Activated CD4-positive, alpha-beta memory T cell treated with anti-CD3 and anti-CD28 coated beads, Interleukin-2, amount 10 ng/mL, durations not matched to agents 7 days and 5 days (primary cell): ENCODE measurements at places on chromosomes 5 and 9. TPM values are rescaled to one million over a fixed set of nuclear protein-coding genes. Genes with fewer than 3 reads are reported as not detected.

SUSD3 gene
- 71.4 TPM for total RNA-seq

DNA sequence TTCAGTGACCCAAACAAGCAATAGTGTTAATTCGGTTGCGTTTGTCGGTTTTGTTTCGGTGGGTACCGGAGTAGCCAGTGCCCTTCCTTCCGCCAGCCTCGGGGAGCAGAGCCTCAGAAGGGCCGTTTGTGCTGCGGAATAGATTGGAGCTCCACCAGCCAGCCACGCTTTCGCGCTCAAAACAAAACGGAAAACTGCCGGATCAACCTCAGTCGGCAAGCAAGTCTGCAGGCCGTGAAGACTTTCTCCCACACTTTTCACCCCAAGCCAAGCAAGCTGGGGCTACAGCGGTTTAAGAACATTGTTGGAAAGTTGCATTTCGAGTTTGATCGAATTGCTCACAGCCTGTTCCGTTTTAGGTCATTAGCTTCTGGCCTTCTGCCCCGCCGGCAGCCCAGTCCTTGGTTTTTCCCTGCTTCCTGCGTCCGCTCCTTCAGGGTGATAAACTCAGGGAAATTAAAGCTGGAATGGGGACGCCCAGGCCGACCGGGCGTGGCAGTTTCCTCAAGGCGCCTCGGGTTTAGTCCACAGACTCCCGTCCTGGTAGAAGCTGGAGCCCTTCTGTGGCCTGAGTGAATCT lies 803 bp upstream of the CCNO start:
- no peak for DNase-seq

SEMA6A gene
- 0.13 TPM for total RNA-seq

DNA sequence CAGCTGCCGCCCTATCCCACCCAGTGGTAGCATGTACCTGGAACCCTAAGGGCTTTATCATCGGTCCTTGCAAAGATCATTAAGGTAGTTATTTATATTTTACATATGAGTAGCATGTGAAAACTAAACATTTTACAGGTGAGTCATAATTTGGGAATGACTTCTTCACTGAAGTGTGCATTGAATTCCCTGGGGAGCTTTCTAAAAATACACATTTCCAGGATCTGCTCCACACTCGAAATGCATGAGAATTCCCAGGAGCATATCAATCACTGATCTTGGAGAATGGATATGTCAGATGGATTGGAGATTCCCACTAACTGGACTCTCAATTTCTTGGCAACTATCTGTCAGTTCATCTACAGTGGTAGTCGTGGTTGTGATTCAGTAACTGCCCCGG lies 717.5 kb downstream of the IRX1 start:
- DNase-seq: no peak

GRCh38 chr5:147892696-147893296 lies 13.5 kb downstream of the C5orf46 start:
- DNase-seq: no peak

RNF183 gene
- 0.40 TPM for total RNA-seq

DRD1 gene
- total RNA-seq: not detected

GRCh38 chr9:87557996-87558395 lies 60.3 kb downstream of the DAPK1 start:
- no peak for DNase-seq

DNA sequence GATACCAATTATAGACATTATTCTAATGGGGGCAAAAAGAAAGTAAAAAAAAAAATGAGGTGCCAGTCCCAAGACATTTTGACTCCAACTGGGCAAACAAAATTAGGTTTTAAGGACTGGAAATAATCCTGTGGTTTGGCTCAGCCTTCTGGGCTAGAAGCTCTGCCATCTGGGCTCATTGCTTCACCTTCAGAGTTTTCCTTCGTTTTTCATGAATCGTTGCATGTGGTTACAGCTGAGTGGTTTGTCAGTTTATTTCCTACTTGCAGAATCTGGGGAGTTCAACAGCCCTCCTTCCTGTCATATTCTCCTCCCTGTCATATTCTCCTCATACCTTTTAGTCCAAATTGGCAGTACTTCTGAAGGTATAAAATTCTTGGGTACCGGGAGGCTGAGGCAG lies 12.0 kb downstream of the UGT3A2 start:
- DNase-seq: no peak

PRLR gene
- not detected for total RNA-seq

- DNase-seq: peak; percentile 52
Observed at GRCh38 chr5:170632985-170633234, 129.1 kb downstream of the KCNIP1 start.

DNA sequence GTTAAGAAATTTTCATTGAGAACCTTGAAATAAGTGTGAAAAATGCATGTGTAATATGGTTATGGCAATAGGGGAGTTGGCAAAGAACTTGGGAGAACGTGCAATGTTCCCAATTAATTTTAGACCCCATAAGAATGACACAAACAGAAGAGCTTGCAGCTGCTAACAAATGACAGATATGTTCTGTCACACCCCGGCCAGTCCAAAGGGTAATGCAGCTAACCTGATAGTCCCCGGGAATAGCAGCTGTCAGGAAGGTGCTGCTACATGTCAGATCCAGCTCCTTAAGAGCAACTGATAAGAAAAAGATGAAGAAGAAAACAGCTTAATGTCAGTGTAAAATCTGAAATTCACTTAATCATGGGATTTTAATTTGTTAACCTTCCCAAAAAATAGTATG lies 30.4 kb downstream of the SEMA5A start:
- DNase-seq: no peak

DNA sequence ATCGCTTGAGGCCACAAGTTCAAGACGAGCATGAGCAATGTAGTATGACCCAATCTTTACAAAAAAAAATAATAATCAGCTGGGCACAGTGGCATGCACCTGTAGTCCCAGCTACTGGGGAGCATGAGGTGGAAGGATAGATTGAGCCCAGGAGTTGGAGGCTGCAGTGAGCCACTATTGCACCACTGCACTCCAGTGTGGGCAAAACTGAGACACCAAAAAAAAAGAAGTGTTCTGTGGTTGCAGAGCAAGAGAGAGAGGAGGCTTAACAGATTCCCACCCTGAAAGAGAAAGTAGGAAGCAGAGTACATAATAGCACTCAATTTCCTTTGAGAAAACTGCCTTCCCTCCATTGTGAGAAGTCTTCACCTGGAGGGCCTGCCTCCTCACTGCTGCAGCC lies 52.6 kb downstream of the ALDH7A1 start:
- no peak for DNase-seq

GRCh38 chr5:158811921-158812320 lies 287.8 kb downstream of the EBF1 start:
- DNase-seq: no peak

PDLIM4 gene
- not detected for total RNA-seq

DNA sequence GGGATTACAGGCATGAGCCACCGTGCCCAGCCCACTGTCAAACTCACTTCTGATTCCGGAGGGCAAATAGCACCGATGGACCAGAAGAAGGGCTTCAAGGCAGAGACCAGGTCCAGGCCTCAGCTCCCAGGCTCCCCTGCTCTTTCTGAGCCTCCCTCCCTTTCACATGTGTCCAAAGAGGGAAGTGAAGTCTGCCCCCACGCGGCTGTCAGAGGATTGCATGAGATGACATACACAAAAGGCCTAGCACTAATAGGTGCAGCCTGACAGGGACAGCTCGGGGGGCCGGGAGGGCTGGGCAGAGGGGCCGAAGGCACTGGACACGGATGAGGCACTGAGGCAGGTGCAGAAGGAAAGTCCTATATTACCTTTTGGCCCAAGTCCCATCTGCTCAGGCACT lies 16.1 kb downstream of the FBP1 start:
- DNase-seq: peak; percentile 33

FGF10 gene
- total RNA-seq: not detected

GRCh38 chr9:129703667-129704355 lies 38.4 kb downstream of the PRRX2 start:
- DNase-seq: no peak

CDKN2B-AS1 gene
- 2.6 TPM for total RNA-seq

GRCh38 chr5:6162175-6162574 lies 216.2 kb downstream of the MED10 start:
- DNase-seq: no peak
